Astrocyte of the hippocampus (primary cell): ENCODE measurements at places on chromosomes 12 and 14.

GRCh38 chr14:75566752-75567151 is 11.7 kb upstream of the FLVCR2 start:
- no peak for DNase-seq

- no peak for DNase-seq
These were observed 270.6 kb downstream of the NAV3 start for GRCh38 chr12:78101113-78101876.

DNA sequence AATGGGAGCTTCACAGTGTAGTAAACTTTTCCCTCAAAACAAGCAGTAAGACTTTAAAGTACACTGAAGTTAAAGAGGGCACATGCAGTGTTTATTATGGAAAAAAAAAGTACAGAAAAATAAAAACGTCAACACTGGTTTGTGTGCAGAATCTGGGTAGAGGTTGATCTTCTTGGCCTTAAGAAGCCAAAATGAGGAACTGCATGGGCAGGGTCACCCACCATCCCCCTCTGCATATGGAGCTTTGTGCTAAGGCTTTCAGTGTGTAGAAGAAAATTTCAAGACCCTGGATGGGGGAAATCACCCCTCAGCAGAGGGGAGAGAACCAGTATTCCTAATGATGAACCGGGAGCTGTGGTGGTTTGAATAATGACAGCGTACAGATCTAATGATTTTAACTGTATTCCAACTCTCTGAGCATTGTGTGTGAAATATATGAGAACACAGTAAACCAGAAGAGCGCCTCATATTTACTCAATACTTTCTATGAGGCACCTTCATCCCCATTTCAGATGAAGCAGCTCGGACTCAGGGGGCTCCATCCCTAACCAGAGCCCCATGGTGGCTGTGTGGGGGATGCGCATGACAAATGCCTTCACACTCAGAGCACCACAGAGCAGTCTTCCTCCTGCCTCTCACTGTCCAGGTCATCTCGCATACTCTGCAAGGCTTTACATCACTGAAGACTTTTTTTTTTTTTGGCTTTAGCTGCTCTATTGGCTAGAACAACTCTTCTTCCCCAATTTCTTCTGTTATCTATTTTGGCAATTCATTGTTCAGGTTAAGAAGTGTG is 33.4 kb downstream of the ACADS start:
- DNase-seq = no peak

DNA sequence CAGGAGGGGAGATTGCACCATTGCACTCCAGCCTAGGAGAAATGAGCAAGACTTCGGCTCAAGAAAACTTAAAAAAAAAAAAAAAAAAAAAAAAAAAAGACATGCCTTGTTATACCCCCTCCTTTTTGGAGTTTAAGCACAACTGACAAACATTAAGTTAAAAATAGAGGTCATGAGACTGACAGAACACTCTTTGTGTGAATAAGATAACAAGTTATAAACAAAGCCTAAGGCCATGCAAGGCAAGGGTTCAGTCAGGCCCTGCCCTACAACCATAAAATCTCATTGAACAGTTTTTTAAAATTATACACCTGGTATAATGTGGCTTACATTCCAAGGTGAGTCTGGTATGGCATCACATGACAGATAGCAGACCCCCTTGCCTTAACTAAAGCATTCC is 39.3 kb downstream of the TSPAN19 start:
- DNase-seq = no peak

DNA sequence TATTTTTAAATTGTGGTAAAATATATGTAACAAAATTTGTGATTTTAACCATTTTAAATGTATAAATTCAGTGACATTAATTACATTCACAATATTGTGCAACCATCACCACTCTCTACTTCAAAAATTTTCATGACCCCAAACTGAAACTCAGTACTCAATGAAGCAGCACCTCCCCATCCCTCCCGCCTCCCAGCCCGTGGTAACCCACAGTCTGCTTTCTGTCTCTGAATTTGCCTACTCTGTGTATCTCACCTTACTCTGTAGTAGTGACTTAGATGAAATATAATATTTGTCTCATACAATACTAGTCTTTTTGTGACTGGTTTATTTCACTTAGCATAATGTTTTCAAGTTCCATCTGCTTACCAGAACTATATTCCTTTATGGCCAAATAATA is 36.2 kb downstream of the EML1 start:
- DNase-seq = no peak

DNA sequence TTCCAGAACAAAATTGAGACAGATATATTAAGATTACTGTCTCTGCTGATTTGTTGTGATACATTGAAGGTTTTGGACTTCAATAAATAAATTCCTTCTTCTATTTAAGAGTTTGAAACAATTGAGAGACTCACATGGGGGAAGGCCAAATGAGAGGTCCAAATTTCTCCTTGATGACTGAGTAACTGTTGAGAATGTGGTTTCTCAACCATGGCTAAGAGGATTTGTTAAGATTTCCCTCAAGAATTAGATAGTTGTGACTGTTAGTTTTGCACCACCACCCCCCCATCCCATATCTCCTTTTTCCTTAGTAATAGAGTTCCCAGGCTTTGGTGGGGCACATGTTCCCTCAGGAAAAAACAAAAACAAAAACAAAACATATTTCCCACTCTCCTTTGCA is 47.7 kb upstream of the IGF1 start:
- DNase-seq = peak; percentile 17

DNA sequence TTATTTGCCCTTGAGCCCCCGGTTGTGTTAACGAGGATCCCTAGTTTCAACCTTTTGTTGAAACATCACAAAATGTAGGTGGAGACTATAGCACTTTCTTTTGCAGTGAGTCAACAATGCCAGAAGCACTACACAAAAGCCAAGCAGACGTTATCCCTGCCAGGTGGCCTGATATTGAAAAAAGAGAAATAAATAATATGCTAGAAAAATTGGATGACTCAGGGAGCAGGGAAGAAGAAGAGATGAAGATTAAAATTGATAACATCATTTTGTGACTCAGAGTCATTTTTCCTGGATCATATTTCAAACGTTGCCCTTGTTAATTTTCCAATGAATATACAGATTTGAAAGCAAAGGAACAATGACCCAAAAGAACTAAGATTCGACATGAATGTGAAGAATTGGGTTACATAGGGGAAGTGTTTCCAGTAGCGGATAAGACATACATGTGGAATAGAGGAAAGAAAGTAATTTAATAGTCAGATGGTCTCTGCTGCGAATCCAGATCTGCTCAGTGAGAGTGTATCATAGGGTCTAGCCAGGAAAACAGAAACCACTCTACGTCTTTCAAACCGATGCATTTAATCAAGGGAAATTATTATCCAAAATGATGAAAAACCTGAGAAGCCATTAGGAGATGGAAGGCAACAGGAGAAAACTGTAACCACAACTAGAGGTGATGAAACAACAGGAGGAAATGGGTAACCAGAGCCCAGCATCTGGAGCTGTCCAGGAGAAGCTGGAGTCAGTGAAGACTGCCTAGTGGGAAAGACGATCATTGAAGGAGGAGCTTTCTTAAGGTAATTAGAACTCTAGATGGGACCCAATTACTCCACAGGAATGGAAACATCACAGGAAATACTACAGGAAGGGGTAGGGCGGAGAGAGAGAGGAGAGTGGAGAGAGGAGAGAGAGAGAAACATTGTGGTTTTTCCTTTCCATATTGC is 57.9 kb downstream of the RERG start:
- no peak for DNase-seq

DNA sequence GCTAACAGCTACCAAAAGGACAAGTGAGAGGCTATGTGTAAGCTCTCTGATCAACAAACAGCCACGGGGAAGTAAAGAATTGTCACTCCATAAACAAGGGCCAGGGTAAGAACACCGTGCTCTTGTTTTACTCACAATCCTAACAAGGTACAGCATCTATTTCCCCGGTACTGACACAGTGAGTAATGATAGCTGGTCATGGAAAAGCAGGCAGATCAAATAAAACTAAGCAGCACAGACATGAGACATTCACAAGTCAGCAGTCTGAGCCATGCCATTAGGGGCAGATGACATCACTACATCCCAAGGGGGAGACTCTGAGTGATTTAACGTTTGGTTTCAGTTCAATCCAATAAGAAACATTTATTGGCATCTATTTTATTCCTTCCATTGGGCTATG is 54.4 kb downstream of the ARL6IP4 start:
- DNase-seq = peak; percentile 61

DNA sequence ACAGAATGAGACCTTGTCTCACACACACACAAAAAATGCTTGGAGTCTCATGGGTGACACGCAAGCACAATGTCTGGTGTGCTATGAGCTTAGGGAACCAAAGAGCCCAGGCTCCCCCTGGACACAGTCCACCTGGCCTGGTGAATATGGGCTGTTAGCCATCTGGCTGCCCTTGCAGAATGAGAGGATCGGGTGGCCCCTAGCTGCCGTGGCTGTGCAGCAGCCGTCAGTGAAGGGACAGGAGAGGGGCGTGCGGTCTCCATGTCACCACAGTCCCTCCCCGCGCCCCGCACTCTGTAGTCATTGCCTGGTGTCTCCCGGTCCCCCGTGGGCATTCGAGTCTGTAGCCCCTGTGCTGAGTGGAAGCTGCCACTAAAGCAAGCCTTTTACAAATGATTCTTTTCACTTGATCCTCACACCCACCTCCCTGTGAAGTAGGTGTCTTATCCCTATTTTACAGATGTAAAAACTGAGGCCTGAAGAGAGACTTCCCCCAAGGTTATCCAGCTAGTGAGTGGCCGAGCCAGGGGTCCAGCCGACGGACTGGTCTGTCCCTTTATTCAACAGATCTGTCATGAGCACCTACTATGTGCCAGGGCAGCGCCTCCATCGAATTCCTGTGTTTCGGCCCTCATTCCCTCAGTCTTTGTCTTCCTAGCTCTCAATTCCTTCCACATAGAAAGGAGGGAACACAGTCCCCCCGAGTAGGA is 18.8 kb downstream of the MVK start:
- DNase-seq = no peak

DNA sequence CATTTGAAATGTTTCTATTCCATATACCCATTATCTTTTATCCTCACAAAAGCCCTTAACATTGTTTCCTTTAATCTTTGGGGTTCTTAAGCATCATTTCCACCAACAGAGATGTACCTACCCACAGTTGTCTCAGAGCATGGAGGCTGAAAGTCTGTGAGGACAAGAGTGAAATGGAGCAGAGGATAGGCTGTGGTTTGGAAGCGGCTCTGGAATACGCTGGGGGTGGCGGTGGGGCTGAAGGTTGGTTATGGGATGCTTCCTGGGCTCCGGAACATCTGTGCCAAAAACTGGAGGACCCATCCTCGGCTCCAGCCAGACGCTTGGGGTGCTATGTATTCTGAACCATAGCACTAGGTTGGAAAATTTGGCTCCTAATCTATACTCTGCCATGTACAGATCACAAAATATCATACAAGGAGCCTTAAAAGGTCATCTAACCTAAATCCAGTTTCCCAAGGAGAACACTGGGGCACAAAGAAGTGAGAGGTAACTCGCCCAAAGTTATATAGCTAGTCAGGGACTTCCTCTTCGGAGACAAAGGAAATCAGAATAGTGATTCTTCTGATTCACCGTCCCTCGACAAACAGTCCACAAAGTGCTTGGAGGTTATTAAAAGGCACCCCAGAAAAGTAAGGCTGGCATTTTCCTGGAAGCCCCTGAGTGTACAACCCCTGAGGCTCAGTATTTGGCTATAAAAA is 2.5 kb downstream of the PPP1R3E start:
- DNase-seq = no peak

DNA sequence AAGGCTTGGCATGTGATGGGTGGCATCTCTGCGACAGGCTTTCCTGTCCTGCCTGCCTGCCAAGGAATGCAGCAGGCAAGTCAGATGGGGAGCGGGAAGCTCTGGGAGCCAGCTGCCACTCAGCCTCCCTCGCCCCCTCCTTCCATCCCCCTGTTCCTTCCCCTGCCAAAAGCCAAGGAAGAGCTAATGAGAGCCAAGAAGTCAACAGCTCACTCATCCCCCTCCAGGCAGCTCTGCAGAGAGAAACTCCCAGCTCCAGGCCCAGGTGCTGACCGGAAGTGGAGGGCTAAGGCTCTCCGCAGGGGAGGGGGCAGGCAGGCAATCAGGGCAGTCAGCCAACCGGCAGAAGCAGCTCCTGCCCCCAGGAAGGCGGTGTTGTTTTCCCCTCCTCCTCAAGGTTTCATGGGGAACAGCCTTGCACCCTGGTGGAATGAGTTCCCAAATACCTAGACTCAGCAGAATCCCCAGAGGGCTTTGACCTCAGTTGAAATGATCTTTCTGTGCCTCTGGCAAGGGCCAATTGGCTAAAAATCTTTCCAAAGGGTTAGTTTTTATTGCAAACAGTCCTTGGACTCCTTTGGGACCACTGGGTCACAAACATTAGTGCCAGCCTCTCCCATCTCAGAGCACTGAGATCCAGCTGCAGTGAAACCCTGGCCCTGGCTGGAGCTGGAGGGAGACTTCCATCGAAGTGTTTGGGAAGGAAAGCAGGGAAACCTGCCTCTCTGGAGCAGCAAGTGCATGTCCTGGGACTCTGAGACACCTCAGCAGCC is 349.1 kb downstream of the DPF3 start:
- peak; percentile 47 for DNase-seq

DNA sequence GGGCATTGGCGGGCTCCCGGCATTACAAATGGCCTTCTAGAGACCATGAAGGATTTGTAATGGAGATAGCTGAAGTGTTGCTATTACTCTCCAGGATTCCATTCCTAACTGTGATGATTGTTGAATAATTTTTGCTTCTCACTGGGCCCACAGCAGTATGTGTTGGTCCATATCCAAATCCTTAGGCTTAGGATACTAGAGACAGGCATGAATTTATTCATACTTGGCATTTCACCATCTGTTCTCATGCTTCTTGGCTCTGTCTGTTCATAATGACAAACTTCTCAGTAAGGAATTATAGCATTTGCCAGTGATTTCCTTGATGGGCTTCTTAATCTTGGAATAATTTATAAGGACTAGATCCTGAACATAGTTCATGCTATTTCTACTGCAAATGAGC is 832.9 kb downstream of the C12orf50 start:
- no peak for DNase-seq

GRCh38 chr14:40694023-40694422 is 912.7 kb upstream of the LRFN5 start:
- no peak for DNase-seq

- DNase-seq = no peak
These were observed 141.6 kb downstream of the KICS2 start for GRCh38 chr12:64080319-64081007.

- no peak for DNase-seq
These were observed 65.8 kb upstream of the TMPO start for GRCh38 chr12:98449584-98449983.

DNA sequence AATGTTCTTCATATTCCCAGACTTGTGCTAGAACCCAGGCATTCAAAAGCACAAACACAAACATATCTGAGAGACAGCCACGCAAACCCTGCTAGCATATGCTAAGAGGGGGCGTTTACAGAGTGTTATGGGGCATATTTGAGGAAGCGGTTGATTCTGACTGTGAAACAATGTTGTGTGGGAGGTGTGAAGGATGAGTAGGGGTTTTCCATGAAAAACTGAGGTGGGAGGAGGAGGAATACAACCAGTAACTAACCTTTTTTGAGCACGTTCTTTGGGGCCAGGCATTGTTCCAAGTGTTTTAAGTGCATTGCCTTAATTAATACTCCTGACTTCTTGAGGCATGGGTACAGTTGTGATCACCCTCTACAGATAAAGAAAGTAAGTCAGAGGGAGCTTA is 499.5 kb downstream of the AACS start:
- DNase-seq = no peak
